CD4-positive, alpha-beta T cell (primary cell): ENCODE measurements at places on chromosomes 12 and 14. TPM values are rescaled to one million over a fixed set of nuclear protein-coding genes. Genes with fewer than 3 reads are reported as not detected.

- DNase-seq: peak; percentile 24
Observed at GRCh38 chr12:49187184-49187583, 1.7 kb downstream of the TUBA1A start.

DNA sequence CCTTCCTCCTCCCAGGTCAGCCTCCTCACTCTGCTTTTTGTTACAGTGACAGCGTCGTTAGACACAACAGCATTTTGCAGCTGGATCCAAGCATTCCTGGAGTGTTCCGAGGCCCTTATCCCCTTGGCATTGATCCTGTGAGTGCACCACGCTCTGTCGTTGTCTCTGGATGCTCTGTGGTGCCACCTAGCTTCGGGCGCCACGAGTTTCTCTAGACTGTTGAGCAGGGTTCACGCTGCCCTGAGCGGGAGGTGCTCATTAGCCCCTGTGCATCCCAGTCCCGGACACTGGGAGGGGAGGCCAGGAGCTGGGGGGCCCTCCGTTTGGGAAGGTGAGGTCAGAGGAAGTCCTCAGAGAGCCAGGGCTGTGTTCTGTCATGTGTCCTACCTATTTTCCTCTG is 17.3 kb upstream of the DNAH10 start:
- no peak for DNase-seq

- no peak for DNase-seq
Observed at GRCh38 chr12:6207259-6207925, 7.2 kb downstream of the CD9 start.

DNA sequence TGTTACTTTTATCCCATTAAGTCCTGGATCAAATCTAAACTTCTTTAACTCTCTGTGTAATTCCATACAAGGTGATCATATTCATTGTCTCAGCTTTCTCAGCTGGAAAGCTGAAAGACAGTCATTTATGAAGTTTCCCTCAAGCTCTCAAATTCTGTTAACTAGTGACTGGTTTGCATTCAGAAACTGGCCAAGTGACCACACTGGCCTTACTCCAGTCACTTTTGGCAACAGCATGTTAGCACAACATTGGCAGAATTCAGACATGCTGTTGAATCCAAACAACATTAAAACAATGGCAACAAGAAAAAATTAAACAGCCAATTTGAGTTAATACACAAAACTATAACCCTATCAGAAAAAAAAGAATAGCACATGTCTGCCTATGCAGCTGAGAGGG is 343.3 kb downstream of the MDGA2 start:
- DNase-seq: no peak

GRCh38 chr12:3231399-3231876 is 154.3 kb downstream of the TSPAN9 start:
- no peak for DNase-seq

GRCh38 chr12:10158406-10158805 is 13.5 kb downstream of the OLR1 start:
- DNase-seq: no peak

- DNase-seq: no peak
Observed at GRCh38 chr14:100670017-100670752, 56.5 kb upstream of the DLK1 start.

DNA sequence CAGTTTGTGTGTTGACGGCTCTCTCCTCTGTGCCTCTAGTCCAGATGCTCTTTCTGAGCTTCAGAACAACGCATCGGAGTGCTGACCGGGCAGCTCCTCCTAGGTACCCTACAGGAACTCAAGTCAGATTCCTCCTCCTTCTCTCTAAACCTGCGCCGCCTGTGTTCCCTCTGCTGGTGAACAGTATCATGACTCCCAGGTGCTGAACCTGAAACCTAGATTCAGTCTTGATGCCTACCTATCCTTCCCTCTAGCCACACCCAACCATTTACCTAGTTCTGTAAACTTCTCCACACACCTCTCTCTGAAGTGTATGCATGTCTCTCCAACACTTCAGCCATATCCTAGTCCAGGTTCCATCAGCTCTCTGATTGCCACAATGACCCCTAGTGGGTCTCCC is 112.7 kb downstream of the EFCAB11 start:
- DNase-seq: no peak

DNA sequence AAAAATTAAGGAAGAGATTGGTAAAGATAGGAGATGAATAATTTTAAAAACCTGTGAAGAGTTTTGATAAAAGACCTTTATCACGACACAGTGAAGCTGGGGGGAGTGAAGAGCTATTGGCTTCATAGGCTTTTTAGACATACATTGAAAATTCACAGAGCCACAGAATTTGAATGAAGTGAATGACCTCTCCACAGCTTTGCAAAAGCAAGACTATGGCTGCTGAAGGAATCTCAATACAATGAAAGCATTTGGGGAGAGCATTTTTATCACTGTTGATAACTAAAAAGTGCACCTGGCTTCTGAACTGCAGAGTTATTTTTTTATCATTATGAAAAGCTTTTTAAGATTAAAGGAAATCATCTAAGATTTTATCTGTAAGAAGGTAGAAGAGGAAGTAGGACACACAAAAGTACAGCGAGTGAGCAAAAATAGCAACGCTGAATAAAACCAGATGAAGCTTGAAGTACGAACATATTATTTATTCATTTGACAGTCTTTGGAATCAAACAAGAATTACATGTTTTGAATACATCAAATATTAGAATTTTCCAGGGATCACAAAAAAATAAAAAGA is 317.5 kb downstream of the KCNC2 start:
- DNase-seq: no peak

GRCh38 chr12:46406352-46407027 is 33.9 kb upstream of the SLC38A2 start:
- DNase-seq: no peak

- no peak for DNase-seq
Observed at GRCh38 chr14:83347874-83348273, 1814.2 kb upstream of the SEL1L start.

DNA sequence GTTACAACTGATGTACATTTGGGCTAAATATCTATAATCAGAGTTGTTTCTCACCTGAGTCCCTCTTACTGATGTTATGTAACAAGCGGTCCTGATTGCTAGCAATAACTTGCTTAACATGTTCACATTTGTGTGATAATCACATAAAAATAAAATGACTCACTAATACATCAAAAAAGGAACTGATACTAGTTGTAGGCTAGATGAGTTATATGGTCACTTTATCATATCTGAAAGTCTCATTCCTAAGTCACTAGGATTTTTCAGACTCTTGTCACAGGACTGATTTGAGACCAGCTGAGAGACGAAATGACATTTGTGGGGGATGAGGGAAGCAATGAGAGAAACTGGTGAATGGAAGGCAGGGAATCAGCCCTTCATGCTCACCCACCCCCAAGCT is 34.3 kb downstream of the NKX2-1 start:
- no peak for DNase-seq

DNA sequence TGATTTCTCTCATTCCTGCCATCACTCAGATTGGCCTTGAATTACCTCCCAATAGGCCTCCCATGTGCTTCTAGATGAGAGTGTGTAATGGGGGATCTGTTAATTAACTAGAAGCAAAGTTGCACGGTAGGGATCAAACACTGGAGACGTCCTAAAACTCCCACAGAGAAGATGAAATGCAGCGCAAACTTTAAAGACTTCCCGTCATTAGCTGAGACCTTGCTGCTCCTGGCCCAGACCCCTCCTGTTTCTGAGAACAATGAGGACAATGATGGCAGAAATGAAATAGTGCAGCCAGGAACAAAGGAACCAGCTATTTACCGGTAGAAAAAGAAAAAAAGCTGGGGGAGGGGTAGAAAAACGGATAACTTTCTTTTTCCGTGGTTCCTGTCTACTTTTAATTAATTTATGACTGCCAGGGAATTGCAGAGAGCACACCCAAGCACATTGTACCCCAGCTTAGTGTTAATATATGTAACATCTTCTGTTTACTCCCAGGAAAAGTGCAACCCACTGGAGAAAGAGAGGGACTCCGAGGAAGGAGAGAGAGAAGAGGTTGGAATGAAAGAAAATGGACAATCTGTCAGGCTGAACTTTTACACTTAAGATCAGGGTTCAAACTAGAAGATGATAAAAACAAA is 280.7 kb upstream of the SOX5 start:
- DNase-seq: no peak

- DNase-seq: no peak
Observed at GRCh38 chr12:58097741-58098140, 156.4 kb downstream of the ATP23 start.

GRCh38 chr12:54215989-54216796 is 27.4 kb upstream of the SMUG1 start:
- peak; percentile 17 for DNase-seq

- no peak for DNase-seq
Observed at GRCh38 chr14:58717211-58717610, 79.4 kb downstream of the DACT1 start.

DNA sequence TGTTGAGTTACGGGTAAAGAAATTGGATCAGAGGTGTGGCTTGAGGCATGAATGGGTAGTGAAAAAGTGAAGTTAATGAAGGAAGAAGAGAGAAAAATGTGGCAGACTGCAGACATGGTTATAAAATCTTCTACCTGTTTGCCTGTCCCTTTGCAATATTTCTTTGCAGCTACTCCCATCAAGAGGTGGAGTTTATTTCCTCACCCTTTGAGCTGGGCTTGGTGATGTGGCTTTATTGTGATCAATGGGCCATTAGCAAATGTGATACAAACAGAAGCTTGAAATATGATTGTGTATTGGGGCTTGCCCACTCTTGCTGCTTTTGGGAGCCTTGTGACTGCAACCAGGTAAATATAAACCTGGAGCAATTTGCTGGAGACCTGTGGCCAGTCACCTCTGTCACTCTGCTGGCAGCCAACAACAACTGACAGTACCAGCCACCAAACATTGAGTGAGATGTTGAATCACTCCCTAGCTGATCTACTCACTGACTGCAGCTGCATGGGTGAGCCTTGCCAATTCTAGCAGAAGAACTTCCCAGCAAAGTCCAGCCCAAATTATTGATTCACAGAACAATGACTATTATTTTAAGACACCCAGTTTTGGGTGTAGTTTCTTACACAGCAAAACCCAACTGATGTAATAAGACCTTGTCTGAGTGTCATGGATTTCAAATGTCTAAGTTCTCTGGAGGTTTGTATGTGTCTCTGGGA is 151.0 kb upstream of the ATP2B1 start:
- no peak for DNase-seq

GRCh38 chr12:89507015-89507824 is 17.4 kb downstream of the GALNT4 start:
- no peak for DNase-seq

DNA sequence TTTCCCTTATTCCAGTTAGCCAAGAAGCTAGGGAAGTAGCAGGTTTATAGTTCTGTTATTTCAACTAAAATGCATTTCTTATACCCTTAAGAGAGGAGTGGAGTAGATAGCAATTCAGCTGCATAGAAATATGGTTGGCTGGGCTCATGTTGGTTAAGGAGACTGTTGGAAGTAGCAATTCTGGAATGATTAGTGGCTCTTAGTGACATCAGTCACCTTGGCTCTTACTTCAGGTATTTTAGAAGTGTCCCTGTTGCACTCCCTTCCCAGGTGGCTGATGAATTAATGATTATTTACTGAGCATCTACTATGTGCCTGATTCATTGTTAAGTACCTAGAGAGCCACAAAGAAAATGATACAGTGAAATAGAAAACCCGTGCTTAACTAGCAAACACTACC is 128.1 kb downstream of the MGST1 start:
- no peak for DNase-seq

GRCh38 chr12:1186298-1186697 is 195.3 kb downstream of the ERC1 start:
- DNase-seq: no peak

GRCh38 chr12:105561546-105562198 is 231.2 kb downstream of the C12orf75 start:
- no peak for DNase-seq

DNA sequence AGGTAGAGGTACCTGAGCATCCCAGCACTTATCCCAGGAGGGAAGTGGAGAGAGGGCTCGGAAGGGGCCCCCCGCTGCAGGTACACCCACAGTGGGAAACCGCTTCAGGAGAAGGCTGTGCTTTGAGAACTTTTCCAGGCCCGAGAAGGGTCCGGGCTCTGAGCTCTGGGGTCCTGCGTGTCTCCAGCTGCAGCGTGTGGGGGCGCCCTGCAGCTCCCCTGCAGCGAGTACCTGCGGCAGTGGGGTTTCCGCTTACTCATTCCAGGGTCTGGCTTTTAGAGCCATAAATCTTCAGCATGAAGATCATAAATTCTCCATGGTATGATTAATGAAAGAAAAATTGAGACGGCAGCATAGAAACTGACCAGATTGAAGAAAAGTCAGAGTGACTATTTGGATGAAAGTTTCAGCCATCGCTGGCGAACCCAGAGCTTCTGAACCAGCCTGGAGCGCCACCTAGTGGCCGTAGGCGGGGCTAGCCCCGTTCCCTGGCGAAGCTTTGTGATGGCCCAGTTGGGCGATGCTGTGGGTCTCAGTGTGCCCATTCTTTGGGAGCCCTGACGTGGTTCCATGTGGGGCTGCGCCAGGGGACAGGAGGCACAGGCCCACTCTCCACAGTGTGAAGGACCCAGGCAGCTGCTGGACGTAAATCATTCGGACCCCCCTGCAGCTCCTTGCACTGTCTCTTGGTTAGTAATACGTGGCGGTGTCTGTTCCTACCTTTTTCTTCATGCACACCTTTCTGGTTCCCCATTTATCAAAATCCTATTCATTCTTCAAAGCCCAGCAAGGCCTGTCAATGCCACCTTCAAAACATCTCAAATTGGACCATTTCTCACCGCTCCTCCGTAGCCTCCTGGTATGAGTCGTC is 198.2 kb downstream of the TSPAN9 start:
- DNase-seq: peak; percentile 66

GRCh38 chr14:99698642-99699041 is 14.5 kb downstream of the CYP46A1 start:
- DNase-seq: no peak

Gene WNT1
- total RNA-seq: 2.7 TPM

Gene SRRM4
- not detected for total RNA-seq

Gene RNU4-1
- 913 TPM for total RNA-seq

Gene GALNT9
- total RNA-seq: not detected

Gene CALM1
- 960 TPM for total RNA-seq

Gene CCDC175
- total RNA-seq: not detected

Gene INF2
- 76.9 TPM for total RNA-seq

Gene IPO8
- 17.2 TPM for total RNA-seq

Gene TAS2R10
- total RNA-seq: not detected

Gene ZNF641
- total RNA-seq: 19.8 TPM

Gene VRTN
- not detected for total RNA-seq

Gene PRIMA1
- total RNA-seq: not detected

Gene PPM1H
- not detected for total RNA-seq
